ENCODE measurements at places on chromosomes 11 and 22.

- DNase-seq: no peak
Measured at GRCh38 chr22:25362883-25363240, 143.4 kb downstream of the CRYBB2 start.

- DNase-seq: no peak
Measured at GRCh38 chr22:49660321-49660720, 167.4 kb downstream of the BRD1 start.

- DNase-seq: no peak
Measured at GRCh38 chr11:23836981-23837380, 659.9 kb upstream of the LUZP2 start.

DNA sequence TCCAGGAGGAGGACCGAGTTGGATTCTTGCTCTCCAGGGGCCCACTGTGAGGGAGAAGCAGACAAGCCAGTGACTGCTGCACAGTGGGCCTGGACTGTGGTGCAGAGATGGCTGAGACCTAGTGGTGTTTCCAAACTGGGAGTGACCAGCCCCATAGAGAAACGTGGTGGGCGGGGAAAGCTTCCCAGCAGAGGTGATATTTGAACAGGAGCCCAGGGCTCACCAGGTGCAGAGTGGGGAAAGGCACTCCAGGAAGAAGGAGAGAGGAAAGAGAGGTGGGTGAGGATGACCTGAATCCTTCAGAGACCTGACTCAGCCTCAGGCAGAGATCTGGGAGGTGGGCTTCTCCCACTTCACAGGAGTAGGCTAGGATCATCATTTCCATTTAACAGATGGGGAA lies 52.1 kb upstream of the RASD2 start:
- no peak for DNase-seq

DNA sequence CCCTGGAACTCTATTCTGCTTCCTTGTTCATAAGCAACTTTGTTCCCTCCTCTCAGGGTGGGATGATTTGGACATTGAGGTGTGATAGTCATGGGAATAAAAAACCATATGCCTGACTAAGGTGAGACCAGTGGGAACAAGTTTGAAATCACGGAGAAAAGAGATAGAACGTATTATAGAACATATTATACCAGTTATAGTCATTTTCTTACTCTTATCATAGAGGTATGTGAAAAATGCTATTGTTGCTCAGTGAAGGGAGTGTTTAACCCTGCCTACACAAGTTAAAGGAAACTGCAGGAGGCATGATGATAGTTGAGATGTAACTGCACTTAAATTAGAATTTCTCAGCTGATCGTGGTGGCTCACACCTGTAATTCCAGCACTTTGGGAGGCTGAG lies 15.5 kb downstream of the OR6Q1 start:
- no peak for DNase-seq

GRCh38 chr11:875769-876301 lies 33.2 kb downstream of the TSPAN4 start:
- DNase-seq: no peak

- DNase-seq: peak; percentile 9
Measured at GRCh38 chr11:9459667-9460321, 1.0 kb upstream of the ZNF143 start.

- no peak for DNase-seq
Measured at GRCh38 chr22:26711205-26711963, 54.0 kb downstream of the MIAT start.

DNA sequence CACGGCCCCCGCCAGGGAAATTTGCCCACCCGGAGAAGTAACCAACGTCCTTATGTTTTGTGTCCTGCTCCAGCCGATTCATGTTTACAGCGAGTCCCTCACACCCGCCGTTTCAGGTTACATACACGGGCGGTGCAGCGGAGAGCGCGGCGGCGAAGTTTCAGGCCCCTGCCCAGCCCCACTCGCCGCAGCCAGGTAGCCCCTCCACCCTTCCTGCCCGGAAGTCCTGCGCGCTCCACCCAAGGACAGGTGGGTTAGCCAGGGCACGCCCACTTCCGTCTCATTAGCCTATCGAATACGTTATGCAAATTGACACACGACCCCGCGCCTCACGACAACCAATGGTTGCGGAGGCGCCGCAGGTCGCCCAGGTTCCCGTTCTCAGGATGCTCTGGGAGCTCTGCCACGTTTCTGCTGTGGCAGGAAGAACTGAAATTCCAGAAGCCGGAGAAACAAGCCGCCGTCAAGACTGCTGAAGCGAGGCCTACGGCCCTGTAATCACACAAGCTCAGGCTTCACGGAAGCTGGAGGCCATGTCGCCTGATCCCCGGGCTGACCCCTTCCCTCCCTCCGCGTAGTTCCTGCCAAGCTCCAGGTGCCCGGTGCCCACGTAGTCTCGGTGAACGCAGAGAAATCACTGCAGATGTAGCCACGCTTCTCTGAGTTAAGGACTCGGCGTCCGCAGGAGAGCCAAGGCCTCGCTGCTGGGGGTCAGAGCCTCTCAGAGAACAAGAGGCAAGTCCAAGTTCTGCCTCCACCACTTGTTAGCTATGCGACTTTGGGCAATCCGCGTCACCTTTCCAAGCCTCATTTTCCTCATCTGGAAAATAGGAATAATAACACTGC lies 22.4 kb upstream of the MYH9 start:
- DNase-seq: peak; percentile 54

DNA sequence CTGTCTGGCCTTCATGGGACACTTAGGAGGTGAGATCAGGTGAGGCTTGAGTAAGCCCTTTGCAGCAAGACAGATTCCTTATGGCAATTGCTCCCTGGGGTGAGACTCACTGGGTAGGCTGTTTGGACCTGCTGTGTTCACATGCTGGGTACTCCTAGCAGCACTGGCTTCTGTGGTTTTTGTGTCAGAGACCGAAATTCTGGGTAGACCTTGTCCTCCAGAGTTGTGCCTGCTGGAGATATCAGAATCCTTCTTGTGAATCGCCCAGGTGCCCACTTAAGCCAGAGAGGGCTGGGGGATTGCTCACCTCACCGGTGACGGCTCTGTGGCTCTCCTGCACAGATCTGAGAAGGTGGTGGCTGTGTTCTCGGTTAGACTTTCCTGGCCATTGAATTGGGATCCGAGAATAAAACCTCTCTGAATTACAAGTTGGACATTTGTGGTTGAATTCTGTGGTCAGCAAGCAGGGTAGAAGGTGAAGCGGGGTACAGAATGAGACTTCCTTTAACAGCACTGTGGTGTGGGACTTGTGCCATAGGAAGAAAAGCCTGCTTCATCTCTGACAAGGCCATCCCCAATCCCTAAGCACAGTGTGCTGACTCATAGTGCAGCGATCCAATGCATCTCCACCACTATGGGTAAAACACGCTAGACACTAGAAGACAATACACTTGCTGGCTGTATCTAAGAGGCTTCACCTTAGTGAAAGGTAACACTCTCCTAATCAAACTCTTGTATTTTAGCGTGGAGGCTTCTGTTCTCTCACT lies 52.5 kb upstream of the TTC12 start:
- no peak for DNase-seq

DNA sequence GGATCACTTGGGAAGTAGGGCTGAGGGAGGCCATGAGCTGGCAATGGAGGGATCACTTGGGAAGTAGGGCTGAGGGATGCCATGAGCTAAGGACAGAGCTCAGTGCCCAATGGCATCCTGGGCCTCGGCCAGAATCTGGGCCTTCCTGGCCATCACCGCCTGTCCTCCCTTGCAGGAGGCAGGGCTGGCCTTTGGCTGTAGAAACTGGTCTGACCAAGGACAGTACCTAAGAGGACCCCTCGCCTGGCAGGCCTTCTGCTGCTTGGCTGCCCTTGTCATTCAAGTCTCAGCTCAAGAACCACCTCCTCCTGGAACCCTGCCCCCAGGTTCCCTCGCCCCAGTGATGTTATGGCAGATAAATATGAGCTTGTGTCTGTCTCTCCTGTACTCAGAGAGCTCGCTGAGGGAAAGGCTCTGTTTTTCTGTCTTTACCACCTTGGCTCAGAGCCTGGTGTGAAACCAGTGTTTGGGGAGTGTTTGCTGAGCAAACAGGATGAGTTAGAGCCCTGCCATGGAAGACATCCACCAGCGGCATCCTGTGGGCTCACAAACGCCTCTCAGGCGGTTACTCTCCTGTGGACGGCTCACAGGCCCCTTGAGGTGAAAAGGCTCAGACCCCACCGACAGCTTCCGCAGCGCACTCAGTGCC lies 19.3 kb upstream of the RASL10A start:
- no peak for DNase-seq

DNA sequence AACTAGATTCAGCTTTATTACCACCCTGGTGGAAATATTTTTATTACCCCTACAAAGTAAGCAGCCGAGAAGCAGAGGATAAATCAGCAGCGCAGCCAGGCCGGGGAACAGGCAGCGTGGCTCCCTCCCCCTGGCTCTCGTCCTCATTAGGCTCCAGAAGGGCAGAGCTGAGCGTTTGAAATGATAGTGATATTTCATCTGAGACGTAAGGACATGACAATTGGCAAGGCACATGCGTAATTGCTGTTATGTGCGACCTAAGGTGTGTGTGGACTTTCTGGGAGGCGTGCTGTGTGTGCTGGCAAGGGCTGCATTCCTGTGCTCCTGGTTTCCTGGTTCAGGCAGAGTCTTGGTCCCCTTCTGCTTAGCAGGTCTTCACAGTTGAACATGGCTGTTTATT lies 247.8 kb downstream of the TBC1D22A start:
- DNase-seq: no peak

GRCh38 chr22:37331856-37332536 lies 49.7 kb downstream of the CYTH4 start:
- no peak for DNase-seq

DNA sequence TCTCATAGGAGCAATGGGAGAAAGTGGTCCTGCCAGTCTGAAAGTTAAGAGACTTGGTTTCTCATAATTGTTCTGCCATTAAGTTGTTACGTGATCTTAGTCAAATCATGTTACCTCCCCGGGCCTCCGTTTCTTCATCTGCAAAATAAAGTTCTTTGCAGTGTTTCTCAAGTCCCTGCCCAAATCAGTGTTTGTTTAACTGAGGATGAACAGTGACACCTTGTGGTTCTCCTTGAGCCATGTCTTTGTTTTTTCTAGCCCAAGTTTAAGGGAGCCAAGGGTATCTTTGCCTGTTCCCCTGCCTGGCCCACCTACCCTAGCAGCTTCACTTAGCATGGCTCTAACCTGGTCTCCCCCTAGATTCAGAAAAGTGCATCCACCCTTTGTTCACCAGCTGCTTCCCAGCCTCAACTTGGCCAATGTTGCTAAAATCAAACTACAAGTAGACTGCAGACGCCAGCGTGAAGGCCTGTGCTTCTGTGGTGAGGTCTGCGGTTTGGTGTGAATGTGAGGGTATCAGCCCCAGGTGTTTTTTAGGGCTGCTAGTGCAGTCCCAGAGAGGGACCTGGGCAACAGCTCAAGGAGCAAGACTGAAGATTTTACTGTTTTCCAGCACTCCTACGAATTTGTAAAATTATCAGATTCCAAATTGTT lies 35.5 kb downstream of the FZD4 start:
- no peak for DNase-seq

DNA sequence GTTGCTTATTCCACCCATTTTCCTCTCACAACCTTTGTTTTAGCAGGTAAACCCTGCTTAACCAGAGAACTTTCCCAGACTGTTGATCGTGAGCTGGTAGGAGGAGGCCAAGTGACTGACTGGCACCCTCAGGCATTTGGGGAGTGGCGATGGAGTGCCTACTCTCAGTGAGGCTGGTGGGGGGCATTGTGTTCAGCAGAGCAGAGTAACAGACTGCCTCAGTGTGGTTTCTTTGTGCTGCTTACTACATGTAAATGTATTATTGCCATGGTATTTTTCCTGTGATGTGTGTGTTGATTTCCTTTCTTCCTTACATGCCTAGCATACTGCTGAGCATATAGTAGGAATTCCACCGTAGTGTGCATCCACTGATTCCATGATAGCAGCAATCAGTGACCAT lies 2.6 kb downstream of the MARK2 start:
- no peak for DNase-seq

GRCh38 chr11:73270855-73271477 lies 1.2 kb upstream of the P2RY6 start:
- DNase-seq: no peak

DNA sequence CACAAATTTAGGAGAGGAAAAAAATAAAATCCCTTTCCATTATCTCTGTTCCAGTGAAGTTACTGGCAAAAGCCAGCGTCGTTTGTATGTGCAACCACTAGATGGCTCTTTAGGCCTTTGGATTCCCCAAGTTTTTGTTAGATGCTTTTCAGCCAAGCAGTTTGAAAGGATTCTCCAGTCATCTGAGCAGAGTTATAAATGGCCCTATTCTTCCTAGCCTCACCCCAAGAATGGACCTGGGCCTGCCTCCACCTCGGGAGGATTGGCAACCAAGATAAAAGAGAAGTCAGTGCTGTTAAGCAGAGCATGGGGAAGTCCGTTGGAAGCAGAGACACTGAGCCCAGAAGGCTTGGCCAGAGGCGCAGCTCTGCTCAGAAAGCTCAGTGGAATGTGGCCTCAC lies 15.4 kb downstream of the FAM181B start:
- no peak for DNase-seq

- DNase-seq: no peak
Measured at GRCh38 chr11:46369458-46370152, 11.9 kb upstream of the MDK start.

- DNase-seq: no peak
Measured at GRCh38 chr22:48823941-48824340, 1003.7 kb downstream of the BRD1 start.

DNA sequence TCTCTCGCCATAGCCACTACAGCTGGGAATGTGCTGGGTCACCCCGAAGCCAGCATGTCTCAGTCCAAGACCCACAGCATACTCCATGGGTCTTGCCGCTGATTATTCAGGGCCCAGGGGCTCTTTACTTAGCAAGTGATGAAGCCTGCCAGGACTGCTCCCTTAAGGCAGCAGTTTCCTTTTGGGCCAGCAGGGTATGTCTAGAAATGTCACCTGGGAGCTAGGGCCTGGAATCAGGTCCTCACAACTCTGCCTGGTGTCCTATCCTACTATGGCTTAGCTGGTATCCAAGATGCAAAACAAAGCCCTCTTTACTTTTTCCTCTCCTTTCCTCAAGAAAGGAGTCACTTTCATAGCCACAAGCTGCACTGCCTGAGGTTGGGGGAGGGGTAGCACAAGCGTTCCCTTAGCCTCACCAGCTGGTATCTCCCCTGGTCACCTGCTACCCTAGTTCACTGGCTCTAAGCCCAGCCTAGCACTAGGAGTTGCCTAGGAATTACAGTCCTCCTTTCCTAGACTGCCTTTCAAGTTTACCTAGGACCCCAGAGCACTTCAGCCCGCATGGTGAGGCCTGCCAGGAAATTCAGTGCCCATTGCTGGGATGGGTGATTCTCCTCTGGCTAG lies 22.6 kb upstream of the NCR3LG1 start:
- DNase-seq: no peak

Data from activated T-helper 1 cell treated with anti-CD3 and anti-CD28 coated beads, Interleukin-2, amount 50 U/mL, for 16 hours (primary cell).